Naive B cell (primary cell): ENCODE measurements at places on chromosomes 3 and 15.

DNA sequence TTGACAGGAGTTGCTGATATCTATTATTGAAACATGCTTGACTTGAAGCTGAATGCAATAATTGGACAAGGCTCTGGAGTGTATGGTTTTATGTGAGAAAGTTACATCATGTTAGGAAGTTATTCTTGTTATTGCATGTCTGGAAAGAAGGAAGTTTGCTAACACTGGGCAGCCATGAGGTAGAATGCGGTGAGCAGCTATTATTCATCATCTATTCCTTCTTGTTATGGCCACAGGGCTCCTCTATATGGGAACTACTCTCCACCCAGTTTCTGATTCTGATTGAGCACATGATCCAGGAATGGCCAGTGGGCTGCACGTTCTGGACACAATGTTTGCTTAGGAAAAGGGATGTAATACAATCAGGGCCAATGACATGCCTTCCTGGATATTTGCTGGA is 37.8 kb upstream of the SCN5A start:
- H3K27ac ChIP-seq, result no peak overlapping the region
- peaks cover 7% of the 10 kb centered on the region for H3K27me3 ChIP-seq
- H3K36me3 ChIP-seq, result no peaks in the 10 kb centered on the region
- DNase-seq, result no peak
- no peak overlapping the region for H3K4me3 ChIP-seq

- H3K27me3 ChIP-seq, result no peaks in the 10 kb centered on the region
- peaks cover 18% of the 10 kb centered on the region for H3K36me3 ChIP-seq
- H3K4me1 ChIP-seq, result peaks cover 5% of the 10 kb centered on the region
Measured at GRCh38 chr3:70982700-70983140, 600.8 kb downstream of the FOXP1 start.

DNA sequence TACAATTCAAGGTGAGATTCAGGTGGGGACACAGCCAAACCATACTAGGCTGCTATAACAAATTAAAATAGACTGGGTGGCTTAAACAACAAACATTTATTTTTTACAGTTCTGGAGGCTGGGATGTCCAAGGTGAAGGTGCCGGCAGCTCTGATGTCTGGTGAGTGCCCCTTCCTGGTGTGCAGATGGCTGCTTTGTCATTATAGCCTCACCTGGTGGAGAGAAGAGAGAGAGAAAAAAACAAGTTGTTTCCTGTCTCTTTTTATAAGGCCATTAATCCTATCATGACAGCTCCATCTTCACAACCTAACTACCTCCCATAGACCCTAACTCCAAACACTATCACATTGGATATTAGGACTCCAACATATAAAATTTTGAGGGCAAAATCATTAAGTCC is 279.7 kb downstream of the ZIC1 start:
- H3K27ac ChIP-seq, result no peak overlapping the region
- no peak for DNase-seq
- no peaks in the 10 kb centered on the region for H3K27me3 ChIP-seq
- no peaks in the 10 kb centered on the region for H3K4me1 ChIP-seq

DNA sequence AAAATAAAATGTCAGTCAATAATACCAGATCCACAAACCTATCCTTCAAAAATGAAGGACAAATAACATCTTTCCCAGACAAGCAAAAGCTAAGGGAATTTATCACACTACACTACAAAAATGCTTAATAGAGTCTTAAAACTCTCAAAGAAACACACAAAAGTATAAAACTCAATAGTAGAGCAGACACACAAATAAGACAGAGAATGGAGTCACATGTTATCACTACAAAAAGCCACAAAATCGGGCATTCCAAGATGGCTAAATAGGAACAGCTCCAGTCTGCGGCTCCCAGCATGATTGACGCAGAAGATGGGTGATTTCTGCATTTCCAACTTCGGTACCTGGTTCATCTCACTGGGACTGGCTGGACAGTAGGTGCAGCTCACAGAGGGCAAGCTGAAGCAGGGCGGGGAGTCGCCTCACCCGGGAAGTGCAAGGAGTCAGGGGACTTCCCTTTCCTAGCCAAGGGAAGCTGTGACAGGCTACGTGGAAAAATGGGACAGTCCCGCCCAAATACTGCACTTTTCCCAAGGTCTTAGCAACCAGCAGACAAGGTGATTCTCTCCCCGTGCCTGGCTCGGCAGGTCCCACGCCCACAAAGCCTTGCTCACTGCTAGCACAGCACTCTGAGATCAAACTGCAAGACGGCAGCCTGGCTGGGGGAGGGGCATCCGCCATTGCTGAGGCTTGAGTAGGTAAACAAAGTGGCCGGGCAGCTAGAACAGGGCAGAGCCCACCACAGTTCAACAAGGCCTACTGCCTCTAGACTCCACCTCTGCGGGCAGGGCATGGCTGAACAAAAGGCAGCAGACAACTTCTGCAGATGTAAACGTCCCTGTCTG is 46.3 kb downstream of the SENP7 start:
- no peak overlapping the region for H3K4me3 ChIP-seq
- H3K4me1 ChIP-seq, result peaks cover 47% of the 10 kb centered on the region
- no peaks in the 10 kb centered on the region for H3K27me3 ChIP-seq
- peak overlapping the region; percentile 31 for H3K27ac ChIP-seq
- no peak for DNase-seq
- peaks cover 5% of the 10 kb centered on the region for H3K36me3 ChIP-seq

GRCh38 chr3:70273492-70273891 is 38.9 kb downstream of the MDFIC2 start:
- no peaks in the 10 kb centered on the region for H3K36me3 ChIP-seq
- DNase-seq, result no peak
- no peak overlapping the region for H3K4me3 ChIP-seq
- H3K4me1 ChIP-seq, result no peaks in the 10 kb centered on the region
- no peak overlapping the region for H3K27ac ChIP-seq

DNA sequence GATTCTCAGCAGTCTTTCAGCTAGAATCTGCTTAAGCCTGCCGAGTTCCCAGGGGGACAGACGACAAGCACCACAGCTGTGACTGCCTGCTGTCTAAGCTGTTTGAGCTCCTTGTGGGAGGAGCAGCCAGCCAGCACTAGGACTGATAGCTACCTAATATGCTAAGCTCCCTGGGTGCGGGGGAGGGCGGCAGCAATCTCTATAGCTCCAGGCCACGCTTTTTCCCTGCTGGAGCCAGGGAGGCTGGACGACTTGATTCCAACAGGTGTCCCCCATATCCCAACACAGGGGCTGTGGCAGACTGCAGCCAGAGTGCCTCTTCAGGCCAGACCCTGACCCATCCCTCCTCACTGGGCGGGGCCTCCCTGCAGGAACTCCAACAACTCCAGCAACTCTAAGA is 134.1 kb upstream of the ARPP21 start:
- H3K27me3 ChIP-seq, result peaks cover 9% of the 10 kb centered on the region
- DNase-seq, result no peak
- no peak overlapping the region for H3K27ac ChIP-seq
- no peak overlapping the region for H3K4me3 ChIP-seq
